Heart left ventricle (tissue), 16 donors: ENCODE measurements at places on chromosomes 7 and 10. TPM values are rescaled to one million over a fixed set of nuclear protein-coding genes. Genes with fewer than 3 reads are reported as not detected.
A peak's percentile ranks its signal among the peaks of the same experiment; 100 is the strongest.

The TCERG1L gene
- 0.11 TPM for total RNA-seq

The PKD2L1 gene
- not detected for total RNA-seq

The INSIG1 gene
- total RNA-seq: 9.6 TPM

The MMP21 gene
- total RNA-seq: not detected

The TMEM213 gene
- total RNA-seq: not detected

The DNAH11 gene
- 0.23 TPM for total RNA-seq

The ZNF804B gene
- not detected for total RNA-seq

The ARHGEF5 gene
- total RNA-seq: 0.96 TPM

DNA sequence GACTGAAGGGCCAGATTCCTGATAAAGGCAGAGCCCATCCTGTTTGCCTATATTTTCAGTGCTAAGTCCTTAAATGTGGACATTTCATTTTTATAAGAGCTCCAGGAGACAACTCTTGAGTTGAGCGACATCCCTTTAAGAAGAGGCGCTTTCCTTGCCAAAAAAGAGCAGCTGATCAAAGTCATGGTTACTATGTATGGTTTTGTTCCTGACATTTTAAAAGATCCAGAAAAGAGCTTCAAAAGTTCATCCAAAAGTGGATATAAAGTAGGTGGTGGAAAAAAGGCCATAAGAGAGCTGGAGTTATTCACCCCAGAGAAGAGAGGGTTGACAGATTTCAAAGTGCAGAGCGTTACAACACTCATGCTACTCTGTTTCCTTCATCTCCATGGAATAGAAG is 36.7 kb downstream of the RHOBTB1 start:
- peak overlapping the region; percentile 62 for H3K27ac ChIP-seq
- no peaks in the 10 kb centered on the region for H3K36me3 ChIP-seq
- H3K27me3 ChIP-seq: no peaks in the 10 kb centered on the region
- peaks cover 16% of the 10 kb centered on the region for H3K4me1 ChIP-seq
- H3K4me3 ChIP-seq: no peak overlapping the region

- H3K27ac ChIP-seq: no peak overlapping the region
- DNase-seq: no peak
- peaks cover 31% of the 10 kb centered on the region for H3K4me1 ChIP-seq
- H3K27me3 ChIP-seq: no peaks in the 10 kb centered on the region
- no peaks in the 10 kb centered on the region for H3K36me3 ChIP-seq
These were observed 100.1 kb upstream of the GLCCI1 start for GRCh38 chr7:7868572-7868899.

DNA sequence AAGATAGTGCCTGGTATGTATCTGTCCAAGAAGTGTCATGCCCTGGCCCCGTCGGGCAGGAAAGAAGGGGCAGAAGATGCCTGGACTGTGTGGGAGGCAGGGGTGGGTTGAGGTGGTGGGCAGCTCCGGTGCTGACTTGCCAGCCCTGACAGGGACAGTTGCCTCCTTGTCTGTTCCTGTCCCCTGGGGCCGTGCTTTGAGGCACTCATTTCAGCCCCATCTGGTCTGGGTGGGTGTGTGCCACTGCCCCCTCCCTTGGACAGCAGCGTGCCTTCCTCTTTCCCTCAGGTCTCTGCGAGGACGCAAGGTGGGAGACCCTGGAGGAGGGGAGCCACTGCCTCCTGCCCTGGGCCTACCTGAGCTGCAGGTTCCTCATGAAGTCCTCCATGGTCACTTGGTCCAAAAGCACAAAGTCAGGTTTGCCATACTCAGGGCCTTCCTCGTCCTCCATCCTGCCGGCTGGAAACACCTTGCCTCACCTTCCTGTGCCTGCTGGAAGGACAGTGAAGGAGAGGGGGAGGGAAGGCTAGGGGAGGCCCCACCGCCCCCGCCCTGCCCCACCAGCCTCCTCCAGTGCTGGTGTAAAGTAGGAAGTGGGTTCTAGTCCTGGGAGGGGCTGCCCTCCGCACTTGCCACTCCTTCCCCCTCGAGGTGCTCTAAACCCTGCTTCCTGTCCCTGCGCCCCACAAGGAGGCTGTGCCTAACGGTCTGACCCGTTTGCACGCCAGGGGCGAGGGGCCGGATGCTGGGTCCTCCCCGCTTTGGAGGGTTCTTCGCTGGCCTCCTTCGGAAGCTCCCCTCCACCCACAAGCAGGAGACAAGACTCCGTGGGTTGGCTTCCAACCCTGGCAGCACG is at the start of gene MYO1G:
TSS of gene MYO1G (minus strand) at position 505 of the 856 bp plus-strand sequence. CDS start at position 451, 54 bp downstream.
- peaks cover 51% of the 10 kb centered on the region for H3K36me3 ChIP-seq
- peak; percentile 29 for DNase-seq
- no peak within 1 kb of the TSS for H3K27ac ChIP-seq
- H3K27me3 ChIP-seq: no peaks in the 10 kb centered on the region
- H3K4me1 ChIP-seq: peaks cover 3% of the 10 kb centered on the region
- H3K4me3 ChIP-seq: peak within 1 kb of the TSS; percentile 4

DNA sequence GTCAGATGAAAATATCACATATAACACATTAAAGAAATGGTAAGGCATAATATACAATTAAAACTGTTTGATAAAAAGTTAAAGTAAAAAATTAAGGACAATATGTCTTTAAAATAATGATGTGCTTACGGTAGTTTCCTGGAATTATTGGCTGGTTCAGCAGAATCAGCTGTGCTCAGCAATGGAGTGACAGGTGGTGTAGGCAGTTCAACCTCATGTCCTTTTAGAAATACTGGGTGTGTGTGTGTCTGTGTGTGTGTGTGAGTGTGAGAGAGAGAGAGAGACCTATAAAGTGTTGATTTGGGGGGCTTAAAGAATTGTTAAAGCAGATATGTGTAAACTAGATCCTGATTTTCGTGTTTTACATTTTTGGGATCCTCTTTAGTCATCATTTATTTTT is 141.2 kb downstream of the ADAM22 start:
- H3K27me3 ChIP-seq: no peaks in the 10 kb centered on the region
- H3K4me1 ChIP-seq: no peaks in the 10 kb centered on the region
- H3K27ac ChIP-seq: no peak overlapping the region
- no peaks in the 10 kb centered on the region for H3K36me3 ChIP-seq
- no peak overlapping the region for H3K4me3 ChIP-seq

DNA sequence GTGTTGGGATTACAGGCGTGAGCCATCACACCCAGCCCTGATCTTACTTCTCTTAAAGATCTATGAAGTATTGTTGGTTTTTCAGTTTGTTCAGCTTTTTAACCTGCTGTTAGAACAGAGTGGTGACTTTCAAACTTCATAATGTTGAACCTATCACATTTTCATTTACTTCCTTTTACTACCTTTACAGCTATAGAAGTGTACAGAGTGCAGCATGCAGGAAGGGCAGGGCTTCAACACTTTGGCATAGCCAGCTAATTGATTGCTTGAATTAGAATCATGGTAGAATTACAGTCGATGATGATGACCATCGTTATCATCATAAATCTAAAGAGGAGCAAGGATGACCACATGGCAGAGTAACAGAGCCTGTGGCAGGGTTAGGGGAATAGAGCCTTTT is 55.5 kb downstream of the AOAH start:
- no peaks in the 10 kb centered on the region for H3K27me3 ChIP-seq
- DNase-seq: no peak
- no peaks in the 10 kb centered on the region for H3K36me3 ChIP-seq
- H3K27ac ChIP-seq: no peak overlapping the region
- H3K4me3 ChIP-seq: no peak overlapping the region

GRCh38 chr7:139663608-139664177 is 114.1 kb downstream of the HIPK2 start:
- H3K27ac ChIP-seq: no peak overlapping the region
- DNase-seq: no peak
- no peaks in the 10 kb centered on the region for H3K27me3 ChIP-seq
- H3K4me1 ChIP-seq: peaks cover 47% of the 10 kb centered on the region

- H3K27ac ChIP-seq: no peak overlapping the region
- DNase-seq: no peak
These were observed 40.2 kb downstream of the ANKRD61 start for GRCh38 chr7:6071406-6071805.

GRCh38 chr7:70334871-70335270 is 736.6 kb downstream of the AUTS2 start:
- H3K27me3 ChIP-seq: no peaks in the 10 kb centered on the region
- H3K36me3 ChIP-seq: no peaks in the 10 kb centered on the region
- H3K4me1 ChIP-seq: no peaks in the 10 kb centered on the region
- H3K4me3 ChIP-seq: no peak overlapping the region
- H3K27ac ChIP-seq: no peak overlapping the region

DNA sequence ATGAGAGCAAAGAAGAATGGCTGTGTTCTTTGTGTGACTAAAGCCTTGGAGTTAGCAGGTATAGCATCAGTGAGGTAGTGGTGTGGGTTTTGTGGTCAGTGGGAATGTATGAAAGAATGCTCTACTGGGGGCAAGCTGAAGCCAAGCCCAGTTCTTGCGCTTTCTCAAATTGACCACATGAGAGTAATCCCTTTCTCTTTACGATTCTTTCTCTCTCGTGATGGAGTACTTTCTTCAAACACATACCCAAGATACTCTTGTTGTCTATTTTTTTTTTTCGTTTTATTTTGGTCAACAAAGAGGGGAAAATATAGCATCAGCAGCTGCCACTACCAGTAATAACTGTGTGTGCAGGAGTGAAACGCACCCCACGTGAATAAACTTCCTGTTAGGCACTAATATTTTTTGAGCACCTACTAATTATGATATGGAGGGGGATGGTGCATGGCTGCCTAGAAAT is 8.4 kb upstream of the PANK1 start:
- H3K4me1 ChIP-seq: no peaks in the 10 kb centered on the region
- no peak for DNase-seq
- H3K36me3 ChIP-seq: no peaks in the 10 kb centered on the region
- H3K27me3 ChIP-seq: no peaks in the 10 kb centered on the region
- H3K27ac ChIP-seq: no peak overlapping the region

- H3K27ac ChIP-seq: no peak overlapping the region
- H3K4me1 ChIP-seq: peaks cover 7% of the 10 kb centered on the region
- no peak overlapping the region for H3K4me3 ChIP-seq
- H3K27me3 ChIP-seq: no peaks in the 10 kb centered on the region
These were observed 44.2 kb upstream of the LRRC4 start for GRCh38 chr7:128075242-128076095.

GRCh38 chr7:98251231-98251600 is 816 bp downstream of the TECPR1 start:
- H3K36me3 ChIP-seq: no peaks in the 10 kb centered on the region
- no peaks in the 10 kb centered on the region for H3K27me3 ChIP-seq
- peak overlapping the region; percentile 83 for H3K27ac ChIP-seq
- no peak for DNase-seq
- H3K4me3 ChIP-seq: peak overlapping the region; percentile 84
- H3K4me1 ChIP-seq: peaks cover 65% of the 10 kb centered on the region

GRCh38 chr7:80432166-80432565 is 79.7 kb downstream of the GNAT3 start:
- no peaks in the 10 kb centered on the region for H3K4me1 ChIP-seq
- H3K27me3 ChIP-seq: no peaks in the 10 kb centered on the region
- no peak overlapping the region for H3K4me3 ChIP-seq
- H3K27ac ChIP-seq: no peak overlapping the region

- H3K27me3 ChIP-seq: no peaks in the 10 kb centered on the region
- H3K4me3 ChIP-seq: no peak overlapping the region
- DNase-seq: no peak
- no peaks in the 10 kb centered on the region for H3K36me3 ChIP-seq
- no peaks in the 10 kb centered on the region for H3K4me1 ChIP-seq
These were observed 399.7 kb downstream of the CDC14C start for GRCh38 chr7:49324040-49324439.
